ENCODE measurements at places on chromosomes 1 and 21.

- DNase-seq: no peak
Measured at GRCh38 chr1:226736908-226737818, 1.9 kb downstream of the ITPKB start.

DNA sequence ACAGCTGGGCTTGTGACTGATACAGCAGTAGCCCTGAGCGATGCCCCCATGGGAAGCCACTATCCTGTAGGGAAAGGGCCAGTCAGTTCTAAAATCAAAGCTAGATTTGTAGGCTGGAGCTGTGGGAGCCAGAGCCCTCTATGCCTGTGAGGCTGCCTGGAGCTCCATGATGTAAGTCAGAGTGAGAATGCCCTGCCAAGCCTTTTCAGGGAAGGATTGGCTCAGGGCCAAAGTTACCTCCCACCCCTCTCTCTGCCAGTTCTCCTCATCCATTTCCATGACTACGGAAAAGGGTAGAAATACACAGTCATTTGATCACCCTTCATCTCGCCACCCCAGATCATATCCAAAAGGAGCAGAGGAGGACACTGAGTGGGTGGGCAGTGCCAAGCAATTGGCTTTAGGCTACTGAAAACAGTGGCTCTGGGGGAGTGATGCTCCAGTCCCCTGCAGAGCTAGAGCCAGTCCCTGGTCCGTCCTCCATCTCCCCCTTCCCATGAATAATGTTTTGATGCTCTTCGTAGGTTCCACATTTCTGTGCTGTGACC, 59.5 kb upstream of the KCNA3 start:
- DNase-seq: peak; percentile 34

- no peak for DNase-seq
Measured at GRCh38 chr1:24506691-24507381, 4.2 kb downstream of the RCAN3 start.

DNA sequence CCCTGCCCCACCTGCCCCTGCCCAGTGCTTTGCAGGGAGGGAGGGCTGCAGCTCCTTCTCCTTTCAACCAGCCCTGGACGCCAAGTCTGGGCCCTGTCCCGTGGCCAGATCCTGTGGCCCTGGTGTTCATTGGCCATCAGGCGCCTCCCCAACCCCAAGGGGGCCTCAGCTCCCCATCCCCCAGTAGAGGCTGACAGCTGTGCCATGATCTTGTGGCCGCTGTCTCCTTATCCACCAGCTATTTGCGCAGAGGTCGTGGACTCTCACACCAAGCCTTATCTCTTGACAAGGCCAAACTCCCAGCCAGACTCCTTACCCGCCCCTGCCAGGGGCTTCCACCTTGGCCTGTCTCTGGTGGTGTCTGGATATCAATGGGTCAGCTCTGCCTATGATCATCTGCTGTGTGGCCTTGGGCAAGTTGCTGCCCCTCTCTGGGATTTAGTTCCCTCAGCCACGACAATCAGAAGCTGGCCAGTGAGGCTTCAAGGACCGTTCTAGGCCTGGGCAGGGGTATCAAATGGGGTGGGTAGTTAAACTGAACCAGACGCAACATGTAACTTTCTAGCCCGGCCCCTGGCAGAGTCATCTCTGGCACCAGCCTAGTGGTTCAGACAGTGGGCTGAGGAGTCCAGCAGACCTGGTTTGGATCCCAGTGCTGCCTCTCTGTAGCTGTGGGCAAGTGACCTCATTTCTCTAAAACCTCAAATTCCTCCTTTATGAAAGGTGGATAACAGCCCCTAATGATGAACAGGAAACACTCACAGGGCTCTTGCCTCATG, 3.3 kb upstream of the COL8A2 start:
- DNase-seq: no peak

- DNase-seq: no peak
Measured at GRCh38 chr1:64962441-64962840, 3.9 kb downstream of the JAK1 start.

DNA sequence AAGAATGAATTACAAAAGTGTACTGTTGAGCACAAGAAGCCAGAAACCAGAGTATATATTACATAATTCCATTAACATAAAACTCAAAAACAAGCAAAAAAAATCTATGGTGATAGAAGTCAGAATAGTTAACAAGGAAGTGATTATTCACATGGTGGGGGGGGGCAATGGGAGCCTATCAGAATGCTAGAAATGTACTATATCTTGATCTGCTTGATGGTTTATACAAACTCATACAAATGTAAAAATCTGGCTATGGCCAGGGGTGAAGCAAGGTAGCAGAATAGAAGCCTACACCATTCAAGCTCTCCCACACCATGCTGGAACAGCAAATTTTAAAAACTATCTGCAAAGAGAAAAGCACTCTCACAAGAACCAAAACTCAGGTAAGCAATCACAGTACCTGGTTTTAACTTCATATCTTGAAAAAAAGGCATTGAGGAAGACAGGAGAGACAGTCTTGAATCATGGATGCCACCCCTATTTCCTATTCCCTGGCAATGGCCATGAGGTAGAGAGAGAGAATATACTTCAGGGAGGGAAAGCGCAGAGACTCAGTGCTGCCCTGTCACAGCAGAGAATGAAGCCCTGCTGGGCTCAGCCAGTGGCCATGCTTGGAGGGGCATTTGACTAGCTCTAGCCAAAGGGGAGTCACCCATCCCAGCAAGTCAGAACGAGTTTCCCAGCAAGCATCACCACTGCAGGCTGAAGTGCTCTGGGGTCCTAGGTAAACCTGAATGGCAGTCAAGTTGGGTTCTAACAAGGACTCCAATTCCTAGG, 73.8 kb downstream of the CDC42BPA start:
- DNase-seq: no peak

GRCh38 chr1:35426097-35426586, 131.1 kb downstream of the KIAA0319L start:
- DNase-seq: no peak

DNA sequence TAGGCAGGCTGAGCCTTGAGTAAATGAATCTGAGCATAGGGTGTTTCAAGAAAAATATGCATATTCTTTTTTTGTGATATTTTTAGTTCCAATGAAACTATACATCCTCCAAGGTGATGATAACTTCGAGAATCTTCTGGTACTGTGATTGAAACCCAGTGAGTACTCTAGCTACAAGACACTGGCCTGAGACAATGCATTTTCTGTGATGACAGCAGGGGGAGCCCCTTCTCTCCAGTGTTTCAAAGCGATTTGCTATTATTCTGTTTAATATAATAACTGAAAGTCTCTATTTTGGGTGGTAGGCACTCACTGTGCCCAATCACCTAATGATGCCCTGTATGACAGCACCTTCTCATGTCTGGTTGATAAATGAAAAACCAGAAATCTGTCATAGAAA, 12.1 kb downstream of the IRF2BP2 start:
- peak; percentile 32 for DNase-seq

GRCh38 chr1:233599542-233600073, 14.3 kb upstream of the KCNK1 start:
- no peak for DNase-seq

DNA sequence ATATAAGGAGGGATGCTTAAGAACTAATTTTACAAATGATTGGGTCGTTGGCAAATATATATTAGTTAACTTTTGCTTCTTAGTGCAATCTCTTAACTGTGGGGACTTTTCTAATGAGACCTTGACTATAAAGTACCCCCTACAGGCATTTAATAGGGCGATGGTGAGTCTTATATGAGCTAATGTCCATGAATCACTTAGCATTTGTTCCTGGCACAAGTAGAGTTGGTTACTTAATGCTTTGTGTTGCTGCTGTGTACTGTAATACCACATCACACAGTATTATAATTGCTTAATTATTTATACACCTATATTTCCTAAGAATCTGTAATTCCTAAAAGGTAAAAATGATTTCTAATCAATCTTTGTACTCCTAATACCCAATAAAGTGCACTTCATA, 25.3 kb upstream of the TMCO1 start:
- DNase-seq: no peak

DNA sequence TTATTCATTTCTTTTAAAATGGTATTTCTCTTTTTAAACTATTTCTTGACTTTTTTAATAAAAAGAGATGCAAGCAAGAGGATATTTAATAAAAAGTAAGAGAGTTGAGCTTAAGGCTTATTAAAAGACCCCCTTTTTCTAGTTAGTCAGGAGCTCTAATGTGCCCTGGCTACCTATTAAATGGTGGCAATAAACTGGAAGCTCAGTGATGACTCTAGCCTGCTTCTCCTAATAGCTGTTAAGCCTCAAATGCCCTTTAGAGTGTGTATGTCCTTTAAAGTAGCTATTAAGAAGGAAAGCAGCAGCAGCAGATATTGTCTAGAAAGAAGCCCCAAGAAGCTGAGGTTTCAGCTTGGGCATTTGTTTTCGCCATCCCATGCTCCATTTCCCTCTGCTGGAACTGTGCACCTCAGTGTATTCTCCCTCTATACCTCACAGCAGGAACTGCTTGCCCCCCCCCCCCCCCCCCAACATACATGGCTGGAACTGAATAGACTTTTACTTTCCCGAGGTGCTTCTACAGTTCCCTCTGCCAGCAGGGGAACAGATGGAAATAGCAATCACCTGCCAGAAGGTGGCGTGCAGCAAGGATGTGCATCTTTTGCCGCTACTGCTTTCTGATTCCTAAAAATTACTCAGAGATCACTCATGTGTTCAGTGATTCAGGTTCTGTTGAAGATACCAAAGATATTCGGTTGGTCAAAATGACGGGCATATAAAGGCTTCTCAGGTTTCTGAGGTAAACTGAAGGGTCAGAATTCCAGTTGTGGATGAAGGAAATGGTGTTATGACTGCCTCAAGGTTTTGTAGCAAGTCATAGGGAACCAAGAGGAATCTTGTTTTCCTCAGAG, 2.5 kb downstream of the RGS4 start:
- peak; percentile 60 for DNase-seq

DNA sequence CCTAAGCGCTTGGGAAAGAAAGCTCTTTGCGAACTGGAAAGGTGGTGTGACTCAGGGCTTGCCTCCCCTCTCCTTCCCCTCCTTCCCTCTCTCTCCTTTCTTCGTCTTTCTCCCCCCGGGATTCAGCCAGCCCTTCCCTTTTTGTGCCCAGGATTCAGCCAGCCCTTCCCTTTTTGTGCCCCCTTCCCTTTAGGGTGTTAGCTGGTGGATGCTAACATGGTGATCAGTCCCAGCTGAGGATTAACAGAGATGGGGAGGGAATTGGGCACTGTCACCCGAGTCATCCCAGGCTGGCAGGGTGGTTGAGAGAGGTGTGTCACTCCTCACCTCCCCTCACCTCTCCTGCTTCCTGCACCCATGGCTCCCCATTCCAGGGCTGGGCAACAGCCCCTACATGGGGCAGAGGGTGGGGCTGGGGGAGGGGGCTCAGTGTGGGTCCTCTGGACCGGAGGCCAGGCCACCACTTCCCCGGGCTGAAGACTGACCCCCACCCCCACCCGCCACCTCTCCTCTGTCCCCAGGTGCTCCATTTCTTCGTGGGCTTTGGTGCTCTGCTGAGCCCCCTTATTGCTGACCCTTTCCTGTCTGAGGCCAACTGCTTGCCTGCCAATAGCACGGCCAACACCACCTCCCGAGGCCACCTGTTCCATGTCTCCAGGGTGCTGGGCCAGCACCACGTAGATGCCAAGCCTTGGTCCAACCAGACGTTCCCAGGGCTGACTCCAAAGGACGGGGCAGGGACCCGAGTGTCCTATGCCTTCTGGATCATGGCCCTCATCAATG, 51.5 kb downstream of the ELK4 start:
- DNase-seq: no peak

DNA sequence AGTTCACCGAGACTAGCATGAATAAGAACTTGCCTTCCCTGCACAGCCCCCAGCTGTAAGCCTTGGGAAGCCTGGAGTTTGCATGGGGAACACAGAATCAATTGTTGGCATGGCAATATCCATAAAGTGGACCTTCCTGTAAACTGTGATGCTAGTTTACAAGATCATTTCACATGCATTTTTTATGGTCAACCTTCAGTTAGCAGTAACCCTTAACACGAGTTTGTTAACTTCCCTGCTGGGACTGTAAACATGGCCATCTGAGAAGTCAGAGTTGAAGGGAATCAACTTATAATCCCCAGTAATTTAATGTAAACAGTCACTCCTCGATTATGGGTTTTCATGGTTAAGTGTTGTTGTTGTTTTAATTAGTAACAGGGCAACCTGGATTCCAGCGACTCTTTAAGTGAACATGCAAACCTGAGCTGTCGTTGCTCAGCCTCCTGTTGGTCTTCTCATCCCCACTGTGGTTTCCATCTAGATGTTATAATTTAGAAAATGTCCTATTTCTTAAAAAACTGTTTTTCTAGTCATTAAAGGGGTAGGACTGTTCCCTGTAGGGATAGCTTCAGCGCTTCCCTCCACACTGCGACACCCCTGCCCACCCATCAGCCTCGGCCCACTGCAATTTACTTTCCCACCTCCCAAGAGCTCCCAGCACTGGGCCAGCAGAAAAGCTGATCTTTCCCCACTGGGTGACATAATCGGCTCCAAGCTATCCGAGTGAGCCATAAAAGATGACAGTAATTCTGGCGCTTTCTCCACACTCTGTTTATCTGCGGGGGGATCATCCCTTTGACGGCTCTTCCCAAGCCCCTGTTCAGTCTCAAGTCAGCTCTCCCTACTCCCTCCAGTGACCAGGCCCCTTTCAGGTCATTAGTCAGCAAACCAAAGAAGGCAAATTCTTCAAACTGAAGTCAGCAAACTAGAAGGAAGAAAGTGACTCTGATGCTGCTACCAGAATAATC, 107.6 kb upstream of the IPO9 start:
- no peak for DNase-seq

DNA sequence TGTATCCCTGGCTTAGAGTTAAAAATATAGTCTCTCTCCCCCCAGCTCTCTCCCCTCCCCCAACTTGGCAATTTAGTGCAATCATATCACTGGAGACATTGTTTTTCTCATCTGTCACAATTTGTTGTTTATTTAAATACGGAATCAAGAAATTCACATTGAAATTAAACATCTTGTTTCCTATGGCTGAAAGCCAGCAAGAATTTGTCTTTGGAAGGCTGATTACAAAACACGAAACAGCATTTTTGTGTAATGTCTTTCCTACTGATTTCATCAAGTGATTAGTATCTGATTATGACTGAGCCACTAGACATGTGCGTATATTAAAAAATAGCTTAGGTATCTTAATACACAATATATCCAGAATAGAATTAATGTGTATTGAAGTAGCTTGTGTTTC, 119.7 kb downstream of the LYPLAL1 start:
- no peak for DNase-seq

DNA sequence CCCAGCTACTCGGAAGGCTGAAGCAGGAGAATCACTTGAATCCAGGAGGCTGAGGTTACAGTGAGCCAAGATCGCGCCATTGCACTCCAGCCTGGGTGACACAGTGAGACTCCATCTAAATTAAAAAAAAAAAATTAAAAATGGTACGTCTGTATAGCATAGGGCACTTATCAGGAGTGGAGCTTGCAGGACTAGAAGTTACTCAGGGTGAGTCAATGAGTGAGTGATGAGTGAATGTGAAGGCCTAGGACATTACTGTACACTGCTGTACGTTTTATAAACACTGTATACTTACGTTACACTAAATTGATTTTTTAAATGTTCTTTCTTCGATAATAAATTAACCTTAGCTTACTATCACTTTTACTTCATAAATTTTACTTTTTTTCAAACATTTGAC, 183.6 kb downstream of the NR5A2 start:
- DNase-seq: no peak

- DNase-seq: no peak
Measured at GRCh38 chr1:7288992-7289391, 482.1 kb upstream of the VAMP3 start.

- no peak for DNase-seq
Measured at GRCh38 chr1:23578997-23579363, 19.7 kb upstream of the ID3 start.

GRCh38 chr1:90443354-90443753, 273.7 kb downstream of the BARHL2 start:
- no peak for DNase-seq

All from NCI-H446 treated with DMSO at 0.1 percent for 48 hours (cell line).